Natural killer cell treated with Interleukin-12 subunit alpha and Interleukin-12 subunit beta and Interleukin-15 and Interleukin-18, amount 100 ng/mL, for 72 hours (primary cell): ENCODE measurements at places on chromosomes 16 and 17.

GRCh38 chr16:51439271-51439670 lies 288.2 kb upstream of the SALL1 start:
- no peak for DNase-seq

GRCh38 chr16:10180771-10181163 lies 1.5 kb downstream of the GRIN2A start:
- no peak for DNase-seq

DNA sequence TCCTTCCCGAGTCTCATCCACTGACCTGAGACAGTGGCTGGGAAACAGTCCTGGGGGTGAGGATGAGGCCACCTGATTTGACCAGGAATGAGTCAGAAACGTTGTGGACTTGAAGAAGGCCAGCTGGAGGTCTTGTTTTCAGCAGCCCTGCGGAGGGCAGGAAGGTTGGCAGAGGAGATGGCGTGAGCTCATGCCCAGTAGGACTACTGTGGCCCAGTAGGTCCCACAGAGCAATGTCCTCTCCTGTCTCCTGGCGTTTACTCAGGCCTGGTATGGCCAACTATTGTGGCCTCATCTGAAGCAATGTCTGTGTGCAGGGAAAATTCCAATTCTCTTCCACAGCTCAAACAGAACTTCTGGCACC lies 84.1 kb upstream of the DNAJA2 start:
- DNase-seq = no peak

GRCh38 chr17:73045724-73046123 lies 46.8 kb downstream of the SLC39A11 start:
- no peak for DNase-seq

DNA sequence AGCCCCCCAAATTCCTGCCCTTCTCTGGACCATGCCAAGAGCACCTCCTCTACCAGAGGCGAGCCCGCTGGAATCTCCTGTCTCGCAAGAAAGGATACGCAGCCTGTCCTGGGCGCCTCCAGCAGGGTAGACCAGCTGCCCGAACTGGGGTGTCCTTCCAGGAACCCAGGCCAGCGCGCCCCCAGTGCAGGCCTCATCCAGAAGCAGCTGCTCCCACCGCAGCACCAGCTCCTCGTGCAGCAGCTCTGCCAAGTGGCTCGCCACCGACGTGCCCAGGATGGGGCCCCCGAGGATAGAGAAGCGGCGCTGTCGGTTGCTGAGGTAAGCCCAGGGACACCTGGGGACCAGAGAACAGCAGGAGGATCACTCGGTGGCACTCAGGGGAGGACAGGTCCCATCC lies 4.8 kb downstream of the TAF1C start:
- DNase-seq = no peak
